ENCODE measurements at places on chromosomes 3 and 15. TPM values are rescaled to one million over a fixed set of nuclear protein-coding genes. Genes with fewer than 3 reads are reported as not detected.

Gene RTF1
- 40.4 TPM for total RNA-seq

DNA sequence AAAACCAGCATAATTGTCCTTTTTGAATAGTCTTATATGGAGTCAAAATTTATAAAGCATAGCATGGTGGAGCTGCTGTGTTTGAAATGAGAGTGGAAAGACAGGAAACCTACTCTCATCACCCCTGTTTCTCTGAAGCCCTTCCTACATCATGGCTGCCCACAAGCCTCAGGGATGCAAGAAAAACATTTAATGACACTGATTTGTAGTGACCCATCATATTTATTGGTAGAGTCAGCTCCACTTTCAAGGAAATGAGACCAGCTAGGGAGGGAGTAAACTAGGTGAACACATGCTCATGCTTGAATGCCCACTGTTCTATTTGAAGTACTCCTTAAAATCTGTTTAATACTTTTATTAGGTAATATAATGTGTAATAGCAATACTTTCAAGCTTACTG lies 494.3 kb upstream of the KCNMB2 start:
- no peak for DNase-seq

DNA sequence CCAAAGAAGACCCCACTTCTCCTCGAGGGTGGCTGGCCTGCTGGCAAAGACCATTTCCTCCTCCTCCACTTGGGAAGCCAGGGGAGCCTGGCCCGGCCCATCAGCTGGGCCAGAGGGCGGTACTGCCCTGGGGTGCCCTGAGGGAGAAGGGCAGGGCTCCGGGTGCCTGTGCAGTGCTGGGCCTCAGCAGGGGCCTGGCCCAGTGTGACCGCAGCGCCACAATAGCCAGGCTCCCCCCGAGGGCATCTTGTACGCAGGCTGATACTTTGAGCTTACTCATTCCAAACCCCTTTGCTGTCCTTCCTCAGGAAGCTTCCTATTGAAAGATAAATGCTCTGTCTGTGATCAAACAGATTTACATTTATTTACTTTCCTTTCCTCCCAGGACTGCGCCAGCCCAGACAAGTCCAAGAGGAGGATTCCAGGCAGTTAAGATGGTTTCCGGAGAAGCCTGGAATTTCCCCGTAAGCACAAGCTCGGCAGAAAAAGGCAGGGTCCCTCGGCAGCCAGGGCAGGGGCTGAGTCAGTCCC lies 240.1 kb downstream of the XXYLT1 start:
- no peak for DNase-seq

GRCh38 chr3:72449551-72449950 lies 398.7 kb downstream of the SHQ1 start:
- no peak for DNase-seq

GRCh38 chr3:68743521-68743920 lies 188.8 kb downstream of the TAFA4 start:
- DNase-seq: no peak

Gene VIPR1
- 19.9 TPM for total RNA-seq

DNA sequence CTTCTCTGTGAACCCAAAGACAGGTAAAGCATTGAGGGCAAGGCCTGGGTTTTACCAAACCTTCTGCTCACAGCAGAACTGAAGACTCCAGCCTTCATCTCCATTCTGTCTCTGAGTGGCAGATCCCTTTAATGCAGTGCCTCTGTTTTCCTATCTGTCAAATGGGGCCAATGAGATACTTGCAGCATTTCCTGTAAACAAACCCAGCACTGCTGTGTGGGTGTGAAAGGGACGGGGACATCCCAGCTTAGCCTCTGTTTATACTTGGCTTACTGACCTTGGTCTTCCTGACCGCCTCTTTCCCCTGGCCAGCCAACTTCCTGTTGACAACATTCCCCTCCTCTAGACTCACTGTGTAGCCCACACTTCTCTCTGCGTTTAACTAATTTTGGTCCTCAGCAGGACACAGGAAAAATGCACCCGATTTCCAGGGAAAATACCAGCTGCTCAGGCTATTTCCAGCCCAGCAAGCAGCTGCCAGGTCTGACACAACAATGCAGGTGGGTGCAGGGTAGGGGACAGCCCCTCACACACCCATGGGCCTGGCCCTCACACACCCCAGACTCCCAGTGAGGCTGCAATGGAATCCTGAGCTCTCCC lies 105.9 kb upstream of the HERC1 start:
- peak; percentile 14 for DNase-seq

GRCh38 chr3:51610708-51611107 lies 60.3 kb upstream of the TEX264 start:
- no peak for DNase-seq

GRCh38 chr3:183309276-183309675 lies 56.2 kb downstream of the B3GNT5 start:
- no peak for DNase-seq

DNA sequence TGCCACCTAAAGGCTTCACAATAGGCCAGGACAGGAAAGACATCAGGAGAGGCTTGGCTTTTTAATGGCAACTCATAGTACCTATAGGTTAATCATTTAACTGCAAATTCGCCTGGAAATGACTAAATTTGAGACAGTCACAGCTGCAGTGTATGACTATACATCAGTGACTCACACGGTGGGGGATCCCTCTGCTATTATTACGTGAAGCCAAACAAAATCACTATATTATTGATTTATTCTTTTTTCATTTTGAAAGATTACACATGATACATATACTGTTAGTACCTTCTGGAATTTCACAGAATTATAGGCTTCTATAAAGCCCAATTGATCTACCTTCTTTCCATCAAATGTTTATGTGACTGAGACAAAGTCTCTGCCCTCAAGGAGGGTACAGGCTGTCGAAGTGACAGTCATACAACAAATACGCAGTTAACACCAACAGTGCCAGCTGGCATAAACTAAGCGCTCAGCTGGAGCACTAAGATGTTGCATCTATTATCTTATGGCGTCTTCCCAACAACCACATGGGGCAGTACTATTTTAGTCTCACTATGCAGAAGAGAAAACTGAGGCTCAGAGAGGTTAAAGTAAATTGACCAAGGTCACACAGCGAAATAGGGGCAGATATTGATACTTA lies 82.0 kb upstream of the LMOD3 start:
- peak; percentile 15 for DNase-seq

All from activated CD4-positive, alpha-beta T cell treated with anti-CD3 and anti-CD28 coated beads, Interleukin-2, amount 10 ng/mL, durations not matched to agents 7 days and 5 days (primary cell).